ENCODE measurements at places on chromosomes 2 and 18.

DNA sequence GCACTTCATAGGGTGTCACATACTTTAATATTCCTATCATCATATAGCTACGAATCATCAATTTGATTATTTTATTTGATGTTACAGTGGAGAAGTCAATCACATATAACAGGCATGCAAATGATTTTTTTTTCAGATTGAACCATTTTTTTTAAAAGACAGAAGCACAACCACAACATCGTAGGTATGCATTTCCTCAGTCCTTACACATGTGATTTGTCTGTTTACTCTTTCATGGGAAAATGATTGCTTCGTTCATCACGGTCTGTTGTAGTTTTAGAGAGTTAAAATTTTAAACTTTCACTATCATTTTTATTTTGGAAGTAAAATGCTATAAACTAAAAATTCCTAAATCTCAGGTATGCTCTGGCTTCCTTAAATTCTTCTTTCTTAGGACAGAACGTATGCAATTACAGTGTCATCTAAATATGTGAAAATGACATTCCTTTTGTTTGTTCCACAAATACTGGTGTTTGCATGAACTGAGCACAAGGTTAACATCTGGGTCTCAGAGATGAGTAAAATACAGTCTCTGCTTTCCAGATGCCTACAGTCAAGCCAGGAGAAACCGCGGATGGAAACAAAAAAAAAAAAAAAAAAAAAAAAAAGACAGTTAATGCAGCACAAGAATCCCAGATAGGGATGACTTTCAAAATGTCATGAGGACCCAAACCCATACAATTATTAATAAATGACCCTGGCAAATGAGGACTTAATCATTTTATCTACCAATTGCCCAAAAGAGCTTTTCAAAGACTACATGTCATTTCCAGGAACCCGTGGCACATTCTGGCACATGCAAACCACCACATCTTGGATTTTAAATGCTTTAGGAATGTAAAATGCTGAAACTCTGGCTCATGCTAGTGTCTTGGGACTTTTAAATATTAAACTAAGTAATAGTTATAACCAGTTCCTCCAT is 201.2 kb downstream of the LRP1B start:
- DNase-seq = peak; percentile 14

- no peak for DNase-seq
These were observed 277.4 kb downstream of the NDUFA10 start for GRCh38 chr2:239747771-239748170.

- DNase-seq = no peak
These were observed 13.8 kb upstream of the TTC27 start for GRCh38 chr2:32614084-32614483.

DNA sequence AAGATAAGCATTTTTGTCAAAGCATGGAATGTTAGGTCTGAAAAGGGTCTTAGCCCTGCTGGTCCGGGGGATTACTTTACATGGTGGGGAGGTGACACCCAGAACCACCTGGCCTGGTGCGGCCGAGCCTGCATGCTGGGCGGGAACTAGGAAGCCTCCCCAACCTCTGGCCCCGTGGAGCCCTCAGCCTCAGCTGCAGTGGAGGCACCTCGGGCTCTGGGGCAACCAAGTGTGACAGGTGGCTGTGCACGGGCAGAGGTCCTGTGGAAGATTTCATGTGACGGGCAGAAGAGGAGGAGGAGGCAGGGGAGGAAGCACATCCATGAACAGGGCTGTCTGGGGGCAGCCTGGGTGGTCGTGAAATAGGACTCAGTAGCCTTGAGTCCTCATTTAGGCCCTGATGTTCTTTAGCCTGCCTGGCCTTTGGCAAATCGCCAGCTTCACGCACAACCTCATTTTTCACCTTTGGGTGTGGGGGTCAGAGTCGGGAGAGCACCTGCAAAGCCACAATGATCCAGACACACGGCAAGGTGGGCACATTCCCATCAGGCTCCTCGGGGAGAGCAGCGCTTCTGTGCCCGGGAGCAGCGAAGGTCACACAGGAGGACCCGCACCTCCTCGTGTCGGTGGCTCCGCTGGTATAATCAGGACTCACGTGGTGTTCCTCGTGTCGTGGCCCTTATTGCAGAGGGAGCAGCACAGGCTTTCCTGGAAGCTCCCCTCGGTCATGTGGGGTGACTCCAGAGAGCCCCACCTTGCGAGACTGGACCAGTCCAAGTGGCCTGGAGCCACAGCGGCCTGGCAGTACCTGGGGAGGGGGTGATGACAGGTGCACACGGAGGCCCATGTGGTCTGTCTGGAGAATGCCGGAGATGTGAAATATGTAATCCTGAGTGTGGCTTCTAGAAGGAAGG is 13.9 kb downstream of the CNDP2 start:
- no peak for DNase-seq

- DNase-seq = peak; percentile 76
These were observed 157.2 kb downstream of the BABAM2 start for GRCh38 chr2:28047681-28048080.

DNA sequence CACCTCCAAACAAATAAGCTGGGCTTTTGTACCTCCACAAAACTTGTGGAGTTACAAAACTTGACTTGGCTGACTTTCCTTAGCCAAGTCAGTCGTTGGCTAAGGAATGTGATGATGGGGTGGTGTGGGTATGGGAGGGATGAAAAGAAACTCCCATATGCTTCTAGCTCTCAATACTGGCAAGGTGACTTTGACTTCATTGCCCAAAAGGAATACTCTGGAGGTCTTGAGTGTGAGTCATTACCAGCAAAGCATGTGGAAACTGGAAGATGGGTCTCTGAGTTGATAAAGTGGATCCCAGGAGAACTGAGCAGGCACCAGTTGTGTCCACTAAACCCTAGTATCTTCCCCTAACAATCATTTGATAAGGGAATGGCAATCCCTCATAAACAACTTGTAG is 226.7 kb downstream of the GULP1 start:
- DNase-seq = peak; percentile 58

- DNase-seq = no peak
These were observed 567.0 kb upstream of the SOX11 start for GRCh38 chr2:5125017-5125730.

DNA sequence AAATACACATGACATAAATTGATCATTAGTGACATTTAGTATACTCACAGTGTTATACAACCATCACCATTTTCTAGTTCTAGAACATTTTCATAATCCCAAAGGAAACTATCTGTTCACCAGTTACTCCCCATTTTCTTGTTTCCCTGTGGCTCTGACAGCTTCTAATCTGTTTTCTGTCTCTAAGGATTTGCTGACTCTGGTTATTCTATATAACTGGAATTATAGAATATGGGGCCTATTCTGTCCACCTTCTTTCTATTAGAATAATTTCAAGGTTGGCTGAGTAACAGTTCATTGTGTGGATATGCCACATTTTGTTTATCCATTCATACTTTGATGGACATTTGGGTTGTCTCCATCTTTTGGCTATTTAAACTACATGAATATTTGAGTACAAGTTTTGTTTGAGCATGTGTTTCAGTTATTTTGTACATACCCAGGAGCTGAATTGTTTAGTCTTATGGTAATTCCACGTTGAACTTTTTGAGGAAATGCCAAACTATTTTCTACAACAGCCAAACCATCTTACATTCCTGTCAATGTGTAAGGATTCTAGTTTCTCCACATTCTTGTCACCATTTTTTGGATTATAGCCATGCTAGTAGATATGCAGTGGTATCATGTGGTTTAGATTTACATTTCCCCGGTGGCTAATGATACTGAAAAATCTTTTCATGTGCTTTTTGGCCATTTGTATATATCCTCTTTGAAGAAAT is 20.5 kb downstream of the KIAA1328 start:
- peak; percentile 90 for DNase-seq

DNA sequence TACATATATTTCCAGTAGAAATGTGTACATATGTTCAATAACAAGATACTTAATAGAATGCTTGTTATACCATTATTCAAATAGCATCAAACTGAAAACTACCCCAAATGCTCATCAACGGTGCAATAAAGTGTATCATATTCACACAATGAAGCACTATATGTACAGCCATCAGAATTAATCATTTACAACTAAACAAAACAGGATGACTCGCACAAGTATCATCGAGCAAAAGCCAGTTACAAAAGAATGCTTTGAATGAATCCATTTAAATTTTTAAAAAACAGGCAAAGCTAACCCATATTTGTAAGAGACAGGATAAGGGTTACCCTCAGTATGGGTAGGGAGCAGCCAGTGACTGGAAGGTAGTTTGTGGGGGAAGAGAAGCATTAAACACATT is 132.8 kb upstream of the PDE1A start:
- DNase-seq = no peak

DNA sequence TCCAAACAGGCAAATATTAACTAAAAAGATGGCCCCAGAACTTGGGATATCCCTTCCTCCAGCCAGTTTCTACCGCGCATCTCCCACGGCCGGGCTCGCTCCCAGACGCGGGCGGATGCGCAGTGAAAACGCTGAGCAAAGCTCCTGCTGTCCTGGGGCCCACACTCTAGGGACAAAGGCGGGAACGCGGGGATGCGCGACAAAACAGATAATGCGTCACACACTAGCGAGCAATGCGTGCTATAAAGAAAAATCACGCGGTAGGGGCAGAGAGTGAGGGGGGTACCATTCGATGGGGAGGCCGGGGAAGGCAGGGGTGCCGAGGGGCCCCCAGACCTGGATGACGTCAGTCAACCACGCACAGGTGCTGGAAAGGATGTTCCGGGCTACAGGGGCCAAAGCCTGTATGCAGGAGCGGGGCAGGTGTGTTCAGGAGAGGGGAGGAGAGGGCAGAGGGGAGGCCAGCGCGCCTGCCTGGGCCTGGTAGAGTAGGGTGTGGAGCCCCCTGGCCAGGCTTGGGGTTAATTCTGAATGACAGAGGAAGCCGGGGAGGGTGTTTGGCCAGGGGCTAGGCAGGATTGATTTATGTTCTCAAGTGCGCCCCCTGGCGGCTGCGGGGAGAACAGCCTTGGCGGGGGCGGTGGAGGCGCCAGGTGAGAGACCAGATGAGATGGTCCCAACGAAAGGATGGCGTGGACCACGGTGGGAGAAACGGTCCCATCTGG is 14.9 kb upstream of the ITM2C start:
- DNase-seq = peak; percentile 27

- no peak for DNase-seq
These were observed 243.5 kb upstream of the ZNF521 start for GRCh38 chr18:25595274-25596060.

DNA sequence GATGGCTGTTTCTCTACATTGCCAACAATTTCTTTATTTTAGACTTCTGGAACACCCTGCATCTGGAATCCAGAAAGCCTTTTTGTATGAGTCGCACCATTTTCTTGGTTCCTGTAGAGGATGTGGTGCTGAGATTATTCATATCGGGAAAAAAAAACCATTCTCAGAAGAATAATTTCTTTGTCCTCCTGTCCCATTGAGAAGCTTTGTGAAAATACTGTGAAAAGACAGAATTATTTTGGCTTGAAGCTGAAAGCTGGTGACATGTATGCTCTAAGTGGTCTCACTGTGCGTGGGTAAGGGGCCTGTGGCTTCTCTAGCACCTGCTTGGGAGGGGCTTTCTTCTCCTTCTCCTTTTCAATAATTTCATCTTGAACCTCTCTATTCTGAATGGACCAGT is 138.4 kb downstream of the FAM210A start:
- no peak for DNase-seq

DNA sequence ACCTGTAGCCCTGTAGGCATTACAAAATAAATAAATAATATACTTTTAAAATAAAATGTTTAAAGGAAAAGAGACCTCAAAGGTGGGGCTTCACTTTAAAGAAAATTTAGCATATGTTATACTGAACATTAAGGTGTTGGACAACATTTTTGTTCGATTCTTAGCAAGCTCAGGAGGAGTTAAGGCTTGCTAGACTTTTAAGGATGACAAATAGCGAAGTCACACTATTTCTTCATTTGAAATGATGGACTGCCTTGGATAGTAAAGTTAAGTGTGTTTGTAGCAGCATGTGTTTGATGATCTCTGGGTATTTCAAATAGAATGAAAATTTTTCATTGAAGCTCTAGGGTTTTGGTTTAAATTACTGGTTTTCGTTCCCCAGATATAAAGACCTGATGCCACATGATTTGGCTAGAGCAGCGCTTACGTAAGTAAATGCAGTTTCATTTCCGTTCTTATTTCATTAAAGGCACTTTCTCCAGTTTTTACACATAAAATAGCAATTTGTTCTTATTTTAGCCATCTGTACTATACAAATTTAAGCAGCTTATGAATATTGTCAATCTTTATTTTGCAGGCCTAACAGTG is 24.9 kb downstream of the HADHB start:
- no peak for DNase-seq

DNA sequence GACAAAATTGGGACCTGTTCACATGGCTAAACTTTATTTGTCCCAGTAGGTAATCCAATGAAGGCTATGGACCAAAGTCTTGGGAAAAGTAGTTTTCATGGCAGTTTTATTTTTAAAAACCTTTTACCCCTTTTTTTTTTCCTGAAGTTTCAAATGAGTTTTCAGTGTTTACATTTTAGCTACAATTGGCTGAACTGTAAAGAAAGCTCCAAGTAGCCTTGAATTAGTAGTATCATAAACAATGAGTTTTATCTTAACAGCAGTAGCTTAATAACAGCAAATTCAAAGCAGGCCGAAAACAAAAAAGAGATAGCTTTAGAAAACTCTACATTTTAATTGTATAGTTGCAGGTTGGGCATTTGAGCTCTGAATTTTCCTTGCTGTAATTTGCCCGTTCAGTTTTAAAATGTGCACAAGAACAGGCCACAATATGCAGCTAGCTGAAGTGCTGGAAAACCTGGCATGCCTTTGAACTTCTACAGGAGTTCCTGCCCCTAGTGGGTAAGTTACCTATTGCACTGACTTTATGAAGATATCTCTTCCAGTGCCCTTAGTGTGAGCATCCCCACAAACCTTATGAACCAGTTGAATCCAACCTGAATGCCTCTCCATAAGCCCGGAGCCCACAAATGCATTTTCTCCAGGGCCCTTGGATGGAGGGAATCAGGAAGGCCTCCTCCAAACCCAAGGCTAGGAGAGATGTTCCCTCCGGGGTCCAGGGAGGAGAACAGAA is 106.7 kb downstream of the XRCC5 start:
- DNase-seq = no peak

DNA sequence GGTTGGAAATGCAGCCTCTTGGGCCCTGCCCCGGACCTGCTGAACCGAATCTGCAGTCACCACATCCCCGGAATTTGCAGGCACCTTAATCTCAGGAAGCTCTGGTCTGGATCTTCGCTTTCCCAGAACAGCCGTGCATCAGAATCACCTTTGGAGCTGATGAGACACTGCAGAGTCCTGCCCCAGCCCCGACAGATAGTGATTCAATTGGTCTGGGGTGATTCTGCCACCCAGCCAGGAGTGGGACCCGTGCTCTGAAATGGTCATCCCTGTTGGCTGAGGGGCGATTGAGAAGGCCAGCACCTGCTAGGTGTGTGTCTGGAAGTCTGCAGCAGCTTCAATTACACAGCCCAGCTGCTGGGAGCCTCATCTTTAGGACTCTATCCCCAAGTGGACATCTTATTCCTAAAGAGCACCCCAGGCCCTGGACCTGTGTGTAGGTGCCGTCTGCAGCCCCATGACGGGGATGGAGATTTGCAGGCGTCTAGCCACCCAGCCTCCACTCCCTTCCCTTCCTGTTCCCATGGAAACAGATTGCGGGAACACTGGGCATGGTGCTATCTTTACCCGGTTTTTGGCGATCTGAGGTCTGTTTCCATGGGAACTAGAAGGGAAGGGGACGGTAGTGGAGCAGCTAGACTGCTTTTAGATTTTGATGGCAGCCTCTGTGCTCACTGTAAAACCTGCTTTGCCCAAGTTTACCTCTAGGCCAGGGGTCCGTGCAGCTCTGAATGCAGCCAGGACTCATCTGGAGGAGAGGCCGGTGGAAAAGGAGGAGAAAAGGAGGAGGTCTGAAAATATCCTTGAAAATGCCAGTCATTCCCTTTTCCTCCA is 156.1 kb downstream of the LDLRAD4 start:
- DNase-seq = no peak
